Activated T-cell treated with anti-CD3 and anti-CD28 coated beads, Interleukin-2, amount 50 U/mL, for 4 hours (primary cell): ENCODE measurements at places on chromosomes 6 and 20.

DNA sequence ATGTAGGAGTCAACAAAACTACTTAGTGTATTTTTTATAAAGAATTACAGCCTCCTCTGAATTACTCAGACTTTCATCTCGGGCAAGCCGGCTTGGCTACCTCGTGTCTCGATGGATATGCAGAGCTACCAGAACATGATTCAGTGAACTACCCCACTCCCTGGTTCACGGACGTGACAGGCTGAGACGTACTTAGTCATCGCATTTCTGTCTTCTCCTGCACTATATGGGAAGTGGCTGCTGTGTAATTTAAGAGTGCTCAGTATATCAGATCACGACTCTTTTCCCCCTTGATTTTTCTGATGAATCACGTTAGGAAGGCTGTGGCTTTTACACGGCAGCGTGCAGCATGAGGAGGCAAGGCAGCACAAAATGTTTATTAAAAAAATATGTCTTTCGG, 302.7 kb upstream of the ZFP64 start:
- DNase-seq: peak; percentile 60

GRCh38 chr6:130655586-130655985, 171.6 kb upstream of the SMLR1 start:
- DNase-seq: no peak

DNA sequence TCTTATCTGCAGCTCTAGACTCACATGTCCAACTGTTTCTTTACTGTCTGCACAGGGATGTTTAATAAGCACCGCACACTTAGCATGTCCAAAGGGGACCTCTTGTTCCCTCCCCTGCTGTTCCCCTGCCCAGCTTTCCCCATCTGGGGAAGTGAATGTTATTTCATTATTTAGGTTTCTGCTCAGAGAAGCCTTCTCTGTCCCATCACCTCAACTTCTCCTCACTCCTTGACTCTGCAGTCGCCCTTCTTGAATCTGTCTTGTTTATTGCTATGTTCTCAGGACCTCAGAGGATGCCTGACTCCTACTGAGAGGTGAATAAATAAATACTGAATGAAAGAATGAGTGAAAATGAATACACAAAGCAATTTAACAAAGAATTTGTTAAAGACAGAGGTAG, 121.0 kb downstream of the SASH1 start:
- no peak for DNase-seq

- no peak for DNase-seq
Observed at GRCh38 chr6:54244430-54244829, 63.8 kb upstream of the TINAG start.

DNA sequence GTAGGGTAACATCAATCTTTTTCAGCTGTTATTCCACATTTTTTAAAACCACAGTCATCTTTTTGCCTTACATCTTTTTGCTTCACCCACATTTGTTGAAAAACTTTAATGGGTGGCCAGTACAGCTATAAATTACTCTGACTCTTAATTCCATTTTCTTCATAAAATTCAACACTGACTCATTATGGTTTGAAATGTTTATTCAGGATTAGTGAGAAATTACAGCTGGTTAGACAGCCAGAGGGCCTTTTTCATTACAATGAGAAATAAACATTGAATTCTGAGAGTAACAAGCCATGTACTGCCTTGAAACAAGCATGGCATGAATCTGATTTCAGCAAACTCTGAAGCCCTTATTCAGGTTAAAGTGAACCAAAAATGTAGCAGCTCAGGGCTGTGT, 19.5 kb downstream of the NDUFAF4 start:
- DNase-seq: no peak
